Liver (tissue), 10 donors: ENCODE measurements at places on chromosomes 2 and 18. TPM values are rescaled to one million over a fixed set of nuclear protein-coding genes. Genes with fewer than 3 reads are reported as not detected.

GRCh38 chr18:9296233-9297006 is 38.2 kb upstream of the TWSG1 start:
- H3K27me3 ChIP-seq, result no peaks in the 10 kb centered on the region
- H3K36me3 ChIP-seq, result no peaks in the 10 kb centered on the region
- no peaks in the 10 kb centered on the region for H3K4me1 ChIP-seq
- DNase-seq, result no peak
- no peak overlapping the region for H3K27ac ChIP-seq

DNA sequence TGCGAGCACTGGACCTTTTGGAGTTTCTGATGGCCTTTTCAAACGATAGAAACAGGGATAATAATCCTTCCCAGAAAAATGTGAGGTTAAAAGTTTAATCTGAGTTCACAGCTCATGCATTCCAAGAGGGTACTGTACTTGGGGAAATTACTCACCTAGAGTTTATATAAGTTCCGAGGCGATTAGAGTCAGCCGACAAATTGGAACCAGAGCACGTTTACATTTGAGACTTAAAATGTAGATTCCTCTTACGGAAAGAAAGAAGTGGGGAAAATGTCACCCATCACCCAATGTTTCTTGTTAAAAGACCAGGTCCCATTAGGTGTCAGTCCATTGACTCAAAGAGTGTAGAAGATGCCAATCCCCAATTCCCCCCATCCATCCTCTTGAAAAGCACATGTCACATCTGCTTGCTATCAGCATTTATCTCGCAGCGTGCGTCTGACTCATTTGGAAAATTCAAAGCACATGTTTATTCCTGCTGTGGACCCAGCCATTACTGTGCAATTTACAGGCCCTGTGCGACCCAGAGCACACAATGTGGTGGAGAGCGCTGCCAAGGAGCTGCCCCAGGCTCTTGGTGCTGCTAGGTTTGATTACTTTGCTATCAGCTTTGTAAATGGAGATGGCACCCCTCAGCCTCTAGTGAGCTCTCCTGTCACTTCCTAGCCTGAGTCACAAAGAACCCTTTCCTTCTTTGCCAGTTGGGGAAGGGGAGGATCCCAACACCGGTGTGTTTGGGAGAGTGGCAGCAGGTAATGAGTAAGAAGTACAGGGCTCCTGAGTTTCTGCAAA is 104.8 kb downstream of the COLEC12 start:
- H3K36me3 ChIP-seq, result no peaks in the 10 kb centered on the region

DNA sequence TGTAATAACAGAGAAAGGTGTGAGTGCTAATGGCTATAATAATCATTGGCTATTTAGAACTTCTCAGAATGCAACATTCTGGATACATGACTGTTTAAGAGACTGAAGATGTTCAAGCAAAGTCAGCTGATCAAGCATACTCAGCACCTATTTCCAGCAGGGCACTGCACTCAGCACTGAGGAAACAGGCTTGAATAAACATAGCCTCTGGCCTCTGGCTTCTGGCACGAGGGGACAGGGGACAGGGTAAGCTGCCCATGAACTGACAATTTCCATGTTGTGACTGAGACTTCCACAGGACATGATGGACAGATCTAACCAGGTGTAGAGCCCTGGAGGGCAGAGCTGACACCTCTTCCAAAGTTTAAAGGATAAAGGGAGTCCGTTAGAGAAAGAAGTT is 1.3 kb downstream of the MARCO start:
- no peaks in the 10 kb centered on the region for H3K4me1 ChIP-seq
- H3K36me3 ChIP-seq, result no peaks in the 10 kb centered on the region
- no peak overlapping the region for H3K4me3 ChIP-seq
- no peak for DNase-seq
- no peaks in the 10 kb centered on the region for H3K27me3 ChIP-seq
- no peak overlapping the region for H3K27ac ChIP-seq

DNA sequence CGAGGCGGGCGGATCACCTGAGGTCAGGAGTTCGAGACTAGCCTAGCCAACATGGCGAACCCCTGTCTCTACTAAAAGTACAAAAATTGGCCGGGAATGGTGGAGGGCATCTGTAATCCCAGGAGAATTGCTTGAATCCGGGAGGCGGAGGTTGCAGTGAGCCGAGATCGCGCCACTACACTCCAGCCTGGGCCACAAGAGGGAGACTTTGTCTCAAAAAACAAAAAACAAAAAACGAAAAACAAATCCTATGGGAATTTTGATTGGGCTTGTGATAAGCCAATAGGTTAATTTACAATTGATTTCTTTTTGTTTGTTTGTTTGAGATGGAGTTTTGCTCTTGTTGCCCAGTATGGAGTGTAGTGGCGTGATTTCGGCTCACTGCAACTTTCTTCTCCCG is 24.2 kb upstream of the TOGARAM2 start:
- no peaks in the 10 kb centered on the region for H3K36me3 ChIP-seq
- no peaks in the 10 kb centered on the region for H3K27me3 ChIP-seq
- peaks cover 6% of the 10 kb centered on the region for H3K4me1 ChIP-seq
- DNase-seq, result no peak
- H3K4me3 ChIP-seq, result no peak overlapping the region

DNA sequence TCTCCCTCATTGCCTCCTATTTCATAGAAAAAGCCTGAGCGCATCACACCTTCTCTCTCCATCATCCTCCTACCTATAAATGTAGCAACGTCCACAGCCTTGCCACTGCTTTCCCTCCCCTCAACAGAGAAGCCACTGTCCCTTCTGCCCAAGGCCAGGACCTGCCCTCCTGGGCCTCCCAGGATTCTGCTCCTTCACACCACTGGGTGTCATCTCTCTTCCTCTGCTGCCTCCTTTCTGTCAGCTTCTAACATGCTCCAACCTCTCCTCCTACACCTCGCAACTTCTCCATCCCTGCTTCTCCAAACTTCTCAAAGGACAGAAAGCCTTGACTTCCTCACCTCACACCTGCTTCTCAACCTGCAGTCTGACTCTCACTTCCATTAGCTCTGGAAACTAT is 21.2 kb upstream of the ME2 start:
- DNase-seq, result no peak
- H3K4me1 ChIP-seq, result peaks cover 19% of the 10 kb centered on the region
- H3K27me3 ChIP-seq, result no peaks in the 10 kb centered on the region
- no peak overlapping the region for H3K4me3 ChIP-seq
- no peak overlapping the region for H3K27ac ChIP-seq

- no peak overlapping the region for H3K4me3 ChIP-seq
- no peaks in the 10 kb centered on the region for H3K4me1 ChIP-seq
- H3K27ac ChIP-seq, result no peak overlapping the region
- H3K27me3 ChIP-seq, result no peaks in the 10 kb centered on the region
- H3K36me3 ChIP-seq, result no peaks in the 10 kb centered on the region
These were observed 146.5 kb downstream of the SH3BP4 start for GRCh38 chr2:235098269-235098668.

GRCh38 chr2:171889333-171889732 is 4.7 kb downstream of the SLC25A12 start:
- H3K27ac ChIP-seq, result no peak overlapping the region
- H3K4me3 ChIP-seq, result no peak overlapping the region
- H3K27me3 ChIP-seq, result no peaks in the 10 kb centered on the region
- no peaks in the 10 kb centered on the region for H3K36me3 ChIP-seq
- DNase-seq, result no peak

ANKRD30B gene
- not detected for total RNA-seq

UGT1A6 gene
- not detected for total RNA-seq
